ENCODE measurements at places on chromosomes 4 and X. TPM values are rescaled to one million over a fixed set of nuclear protein-coding genes. Genes with fewer than 3 reads are reported as not detected.

Gene SPANXC
- not detected for total RNA-seq

Gene SCRG1
- total RNA-seq = 2.8 TPM

Gene HSFX4
- not detected for total RNA-seq

Gene TLR7
- total RNA-seq = 1.2 TPM

Gene LDOC1
- total RNA-seq = 8.4 TPM

Gene CLIC2
- total RNA-seq = 5.1 TPM

Gene GABRA4
- total RNA-seq = 50.4 TPM

Gene CLDN22
- not detected for total RNA-seq

Gene ARR3
- not detected for total RNA-seq

Gene RBBP7
- total RNA-seq = 60.8 TPM

Gene SMPX
- 0.31 TPM for total RNA-seq
